ENCODE measurements at places on chromosomes 2 and 18. TPM values are rescaled to one million over a fixed set of nuclear protein-coding genes. Genes with fewer than 3 reads are reported as not detected.

- no peak for DNase-seq
Observed at GRCh38 chr18:2360861-2361260, 210.4 kb downstream of the METTL4 start.

DNA sequence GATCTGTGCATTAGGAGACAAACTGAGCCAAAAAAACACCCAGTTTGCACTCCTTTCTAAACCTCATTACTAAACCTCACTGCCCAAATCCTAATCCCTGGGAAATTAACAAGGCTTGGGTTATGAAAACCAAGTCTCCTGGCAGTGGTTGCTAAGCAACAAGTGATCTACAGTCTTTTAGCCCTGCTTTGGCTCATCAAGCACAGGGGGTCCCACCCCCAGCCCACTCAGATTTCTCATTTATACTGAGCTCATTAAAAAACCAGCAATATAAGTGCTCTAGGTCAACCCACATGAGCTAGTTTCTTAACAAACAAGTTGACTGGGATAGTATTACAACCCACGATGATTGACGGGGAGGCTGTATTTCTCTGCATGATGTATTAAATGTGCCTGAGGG lies 18.4 kb downstream of the DNER start:
- no peak for DNase-seq

DNA sequence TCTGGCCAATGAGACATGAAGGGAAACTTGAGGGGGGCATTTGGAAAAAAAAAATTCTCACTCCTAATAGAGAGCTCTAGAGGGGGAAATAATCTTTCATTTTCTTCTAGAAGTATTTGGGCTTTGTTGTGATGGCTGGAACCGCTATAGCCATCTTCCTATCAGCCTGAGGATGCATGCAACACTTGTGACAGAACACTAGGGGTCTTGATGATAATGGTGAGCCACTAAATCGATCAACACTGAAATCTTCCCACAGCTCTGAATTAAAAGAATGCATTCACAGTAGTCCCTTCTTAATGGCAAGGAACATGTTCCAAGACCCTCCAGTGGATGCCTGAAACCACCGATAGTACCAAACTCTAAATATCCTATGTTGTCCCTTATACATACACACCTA lies 325.3 kb downstream of the LNPK start:
- DNase-seq: peak; percentile 28

- DNase-seq: no peak
Observed at GRCh38 chr2:109256111-109256510, 127.1 kb downstream of the SH3RF3 start.

- DNase-seq: peak; percentile 53
Observed at GRCh38 chr2:68791914-68792313, 57.3 kb downstream of the ARHGAP25 start.

- peak; percentile 69 for DNase-seq
Observed at GRCh38 chr2:19933351-19933981, 31.7 kb upstream of the TTC32 start.

GRCh38 chr2:207487650-207488311 lies 42.0 kb upstream of the CREB1 start:
- DNase-seq: no peak

DNA sequence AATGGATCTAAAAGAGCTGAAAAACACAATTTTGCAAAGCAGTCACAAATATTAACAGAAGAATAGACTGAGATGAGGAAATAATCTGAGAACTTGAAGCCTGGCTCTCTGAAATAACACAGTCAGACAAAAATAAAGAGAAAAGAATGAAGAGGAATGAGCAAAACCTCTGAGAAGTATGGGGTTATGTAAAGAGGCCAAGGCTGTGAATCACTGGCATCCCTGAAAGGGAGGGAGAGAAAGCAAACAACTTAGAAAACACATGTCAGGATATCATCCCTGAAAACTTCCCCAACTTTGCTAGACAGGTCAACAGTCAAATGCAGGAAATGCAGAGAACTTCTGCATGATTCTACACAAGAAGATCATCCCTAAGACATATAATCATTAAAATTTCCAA lies 73.5 kb upstream of the LHCGR start:
- no peak for DNase-seq

- DNase-seq: no peak
Observed at GRCh38 chr2:239853706-239854327, 171.3 kb downstream of the NDUFA10 start.

DNA sequence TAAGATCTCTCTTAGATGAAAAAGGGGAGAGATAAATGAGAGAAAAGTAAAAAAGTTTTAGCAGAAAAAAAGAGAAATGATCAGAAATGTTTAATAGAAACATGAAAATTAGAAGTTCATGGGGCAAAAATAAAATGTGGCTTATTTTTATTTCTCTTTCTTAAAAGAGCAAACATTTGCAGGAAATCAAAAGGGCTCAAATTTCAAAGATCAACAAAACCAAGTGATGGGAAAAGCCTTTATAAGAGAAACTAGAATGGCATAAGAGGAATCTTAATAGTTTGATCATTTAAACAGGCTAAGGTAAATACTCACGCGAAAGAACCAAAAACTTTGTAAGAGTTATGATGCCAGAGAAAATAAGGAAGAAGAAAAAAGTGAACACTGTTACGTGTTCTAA lies 23.3 kb upstream of the DAW1 start:
- no peak for DNase-seq

GRCh38 chr18:79221136-79221535 lies 151.9 kb downstream of the ATP9B start:
- no peak for DNase-seq

GRCh38 chr2:142650601-142651000 lies 226.9 kb upstream of the KYNU start:
- DNase-seq: no peak

- DNase-seq: peak; percentile 21
Observed at GRCh38 chr2:42046819-42047487, 868 bp upstream of the PKDCC start.

DNA sequence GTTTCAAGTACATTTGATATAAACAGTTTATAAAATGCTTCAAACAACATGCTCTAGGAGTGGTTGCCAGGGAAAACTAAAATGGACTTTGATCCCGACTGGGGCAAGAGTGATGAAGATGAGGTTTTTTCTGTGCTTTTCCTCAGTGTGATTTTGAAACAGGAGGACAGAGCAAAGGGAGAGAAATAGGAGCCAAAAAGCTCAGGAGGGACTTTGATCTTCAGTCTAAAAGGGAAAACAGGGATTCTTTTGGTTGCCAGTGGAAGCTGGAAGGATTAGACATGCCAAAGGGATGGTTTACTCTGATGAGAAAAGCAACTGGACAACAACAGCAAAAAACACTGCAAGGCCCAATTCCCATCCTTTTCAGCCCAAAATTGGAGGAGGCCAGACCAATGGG lies 95.5 kb downstream of the LTBP1 start:
- no peak for DNase-seq

LIPG gene
- not detected for total RNA-seq

TUBA4B gene
- not detected for total RNA-seq

SRD5A2 gene
- total RNA-seq: not detected

CPLX4 gene
- total RNA-seq: not detected

AKAIN1 gene
- not detected for total RNA-seq

ADRA2B gene
- total RNA-seq: not detected

ALK gene
- total RNA-seq: 4.8 TPM

All from SK-MEL-5 (cell line).